AG08396 (cell line): ENCODE measurements at places on chromosomes 4 and X.

GRCh38 chr4:165326831-165327210, 648 bp upstream of the MSMO1 start:
- DNase-seq, result peak; percentile 29

DNA sequence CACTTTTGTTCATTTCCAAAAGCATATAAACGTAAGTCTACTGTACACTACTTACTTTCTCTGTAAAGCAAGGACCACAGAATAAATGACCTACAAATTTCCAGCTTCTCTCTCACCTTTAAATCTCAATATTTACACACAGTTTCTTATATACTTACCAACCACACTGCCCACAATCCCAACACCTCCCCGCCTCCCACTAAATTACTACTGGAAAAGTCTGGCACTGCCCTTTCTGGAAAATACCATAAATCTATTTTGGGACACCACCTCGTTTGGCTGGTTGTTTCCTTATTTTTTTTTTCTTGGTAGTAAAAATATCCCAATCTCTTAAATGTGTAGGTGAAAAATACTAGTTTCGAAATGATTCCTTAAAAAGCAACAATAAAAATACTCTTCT, 19.6 kb downstream of the FAT1 start:
- no peak for DNase-seq

DNA sequence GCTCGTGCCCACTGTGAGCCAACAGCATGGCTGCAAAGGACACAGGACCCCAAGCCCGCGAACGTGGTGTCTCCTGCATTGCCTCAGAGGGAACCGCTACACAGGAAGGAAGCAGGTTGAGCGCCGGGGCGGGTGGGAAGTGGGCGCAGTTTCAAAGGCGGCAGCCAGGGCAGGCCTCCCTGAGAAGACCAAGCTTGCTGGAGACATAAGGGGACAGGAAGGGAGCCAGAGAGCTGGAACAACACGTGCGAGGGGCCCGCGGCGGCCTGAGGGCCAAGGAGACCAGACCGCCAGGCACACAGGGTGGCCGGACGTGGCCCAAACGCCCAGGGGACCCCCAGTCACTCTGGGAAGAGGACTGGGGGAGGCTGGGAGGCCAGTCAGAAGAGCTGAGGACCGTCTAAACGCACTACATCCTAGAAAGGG, 32.0 kb downstream of the CTBP1 start:
- DNase-seq, result no peak

DNA sequence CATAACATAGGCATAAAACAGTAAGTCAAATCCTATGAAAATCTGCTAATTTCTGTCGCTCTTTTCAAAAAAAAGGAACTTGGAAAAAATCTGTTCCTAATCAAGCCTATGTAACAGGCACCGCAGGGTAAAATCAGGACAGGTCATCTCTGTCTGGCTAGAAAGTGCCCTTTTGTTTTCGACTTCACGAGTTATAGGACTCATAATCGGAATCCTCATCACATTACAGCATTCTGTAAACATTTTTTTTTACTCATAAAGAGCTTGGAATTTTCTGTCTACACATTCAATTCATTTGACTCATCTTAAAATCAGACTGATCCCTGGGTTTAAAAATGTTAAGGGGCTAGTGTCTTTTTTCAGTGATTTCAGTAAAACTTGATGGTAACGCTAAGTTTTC, 181.7 kb upstream of the TBC1D9 start:
- DNase-seq, result peak; percentile 33

GRCh38 chr4:68883870-68884269, 67.7 kb downstream of the UGT2A3 start:
- DNase-seq, result no peak
